ENCODE measurements at places on chromosomes 1 and 21.

GRCh38 chr1:46487818-46488218 is 1.8 kb upstream of the DMBX1 start:
- peak; percentile 51 for DNase-seq

DNA sequence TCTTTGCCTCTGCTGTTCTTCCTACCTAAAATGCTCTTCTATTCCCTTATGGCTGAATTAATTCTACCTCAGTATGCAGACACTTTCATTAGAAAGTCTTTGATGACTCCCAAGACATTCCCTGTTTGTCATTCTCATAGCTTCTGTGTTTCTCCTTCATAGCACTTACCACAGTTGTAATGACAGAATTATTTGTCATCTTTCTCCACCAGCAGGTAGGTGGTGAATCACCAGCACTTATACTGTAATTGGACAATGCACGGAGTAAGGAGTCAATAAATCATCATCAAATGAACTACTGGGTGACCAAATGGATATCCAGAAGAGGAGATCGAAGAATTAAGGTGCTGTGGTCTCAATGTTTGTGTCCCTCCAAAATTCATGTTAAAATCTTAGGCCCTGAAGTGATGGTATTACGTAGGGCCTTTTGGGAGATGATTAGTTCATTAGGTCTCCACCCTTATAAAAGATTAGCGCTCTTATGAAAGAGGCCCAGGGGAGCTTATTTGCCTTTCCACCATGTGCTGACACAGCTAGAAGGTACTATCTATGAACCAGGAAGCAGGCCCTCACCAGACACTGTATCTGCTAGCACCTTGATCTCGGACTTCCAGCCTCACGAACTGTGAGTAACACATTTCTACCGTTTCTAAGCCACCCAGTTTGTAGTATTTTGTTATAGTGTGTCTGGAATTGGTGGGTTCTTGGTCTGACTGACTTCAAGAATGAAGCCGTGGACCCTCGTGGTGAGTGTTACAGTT is 2.4 kb upstream of the CCT8 start:
- DNase-seq = no peak

DNA sequence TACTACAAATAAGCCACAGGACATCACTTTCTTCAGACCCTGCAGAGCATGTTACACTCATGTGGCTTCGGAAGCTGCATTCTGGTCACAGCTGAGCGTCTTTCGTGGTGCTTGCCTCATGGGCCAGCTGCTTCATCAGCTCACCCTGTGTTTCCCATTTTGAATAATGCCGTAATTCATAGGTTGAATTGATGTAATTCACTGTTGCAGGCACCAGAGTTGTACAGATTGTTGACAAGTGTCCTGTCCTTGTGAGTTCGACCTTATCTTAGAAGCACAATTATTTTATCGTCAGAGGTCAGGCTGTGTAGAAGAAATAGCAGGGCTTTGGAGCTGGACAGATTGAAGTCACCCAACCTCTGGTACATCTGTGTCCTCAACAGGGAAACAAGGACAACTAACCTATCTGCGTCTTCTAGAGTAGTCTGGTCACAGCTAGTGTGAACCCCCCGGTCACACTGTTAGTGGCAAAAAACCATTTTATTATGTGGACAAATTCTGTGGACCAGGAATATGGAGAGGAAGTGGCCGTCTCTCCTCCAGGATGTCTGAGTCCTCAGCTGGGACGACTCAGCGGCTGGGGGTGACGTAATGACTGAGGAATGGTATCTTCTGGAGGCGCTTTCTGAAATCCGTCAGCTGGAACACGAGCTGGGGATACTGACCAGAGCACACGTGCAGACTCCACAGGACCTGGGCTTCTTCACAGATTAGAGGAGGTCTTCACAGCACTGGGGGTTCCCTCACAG is 17.8 kb downstream of the PKNOX1 start:
- no peak for DNase-seq

DNA sequence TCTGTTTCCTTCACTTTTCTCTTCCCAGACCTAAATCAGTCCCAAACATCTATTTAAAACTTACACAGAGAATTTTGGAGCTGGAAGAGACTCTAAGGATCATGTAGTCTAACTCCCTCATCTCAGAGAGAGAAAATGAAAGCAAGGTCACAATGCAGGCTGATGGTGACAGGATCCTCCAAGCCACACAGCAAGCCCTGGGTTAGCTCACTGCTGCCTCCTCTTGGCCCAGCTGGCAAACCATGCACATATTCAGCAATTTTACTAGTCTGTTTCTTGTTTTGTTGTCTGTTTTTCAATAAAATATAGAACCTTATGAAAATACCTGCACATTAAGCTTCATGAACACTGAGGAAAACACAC is 27.7 kb upstream of the LY9 start:
- peak; percentile 67 for DNase-seq

DNA sequence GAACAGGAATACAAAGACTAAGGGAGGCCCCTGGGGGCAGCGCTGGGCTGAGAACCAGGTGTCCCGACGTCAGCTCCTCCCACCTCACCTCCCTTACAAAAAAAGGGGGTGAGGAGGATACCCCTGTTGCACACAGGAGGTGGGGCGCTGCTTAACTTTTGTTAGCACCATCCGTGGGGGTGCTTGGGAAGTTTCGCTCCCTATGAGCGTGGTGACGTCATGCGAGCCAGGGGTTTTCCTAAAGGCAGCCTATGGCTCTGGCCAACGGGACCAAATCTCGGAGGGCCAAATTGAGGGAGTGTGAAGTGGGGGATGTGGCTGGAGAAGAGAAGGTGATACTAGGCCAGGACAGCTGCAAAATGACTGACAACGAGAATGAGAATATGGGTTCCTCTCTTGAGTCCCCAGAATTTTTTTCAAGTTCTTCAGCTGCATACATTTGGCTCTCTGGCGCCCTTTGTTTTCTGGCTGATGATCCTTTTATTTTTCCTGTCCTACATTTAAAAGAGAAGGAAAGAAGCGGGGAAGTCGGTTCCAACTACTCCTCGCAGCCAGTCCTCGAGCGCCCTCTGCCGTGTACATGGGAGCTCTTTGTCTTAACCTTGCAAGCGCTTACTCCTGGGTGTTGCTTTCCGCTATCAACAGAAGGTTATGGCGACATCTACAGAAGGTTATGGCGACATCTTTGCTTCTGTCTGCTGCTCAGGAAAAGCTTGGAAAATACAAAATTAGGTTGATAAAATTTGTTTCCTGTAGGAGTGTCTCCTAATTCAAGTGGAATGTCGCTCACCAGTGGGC is 48.0 kb upstream of the ZC3H11B start:
- peak; percentile 72 for DNase-seq

- DNase-seq = no peak
Measured at GRCh38 chr1:82110366-82111254, 309.9 kb downstream of the ADGRL2 start.

DNA sequence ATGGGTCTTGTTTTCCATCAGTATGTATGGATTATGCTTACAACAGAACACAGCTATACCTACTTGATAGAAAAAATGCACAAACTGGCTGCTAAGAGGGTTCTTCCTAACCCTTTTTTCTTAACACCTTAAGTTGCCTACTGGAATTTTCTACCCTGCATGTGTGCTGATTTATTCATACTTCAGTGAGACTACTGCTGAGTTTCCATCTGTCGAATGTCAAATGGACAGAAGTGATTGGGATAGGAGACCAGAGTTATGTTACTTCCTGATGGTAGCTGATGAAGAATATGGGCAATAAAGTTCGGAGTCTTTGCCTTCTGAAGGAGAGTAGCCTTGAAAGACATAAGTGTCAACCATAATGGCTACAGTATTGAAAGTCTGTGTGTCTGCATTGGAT is 6.5 kb upstream of the DNM3 start:
- DNase-seq = no peak

DNA sequence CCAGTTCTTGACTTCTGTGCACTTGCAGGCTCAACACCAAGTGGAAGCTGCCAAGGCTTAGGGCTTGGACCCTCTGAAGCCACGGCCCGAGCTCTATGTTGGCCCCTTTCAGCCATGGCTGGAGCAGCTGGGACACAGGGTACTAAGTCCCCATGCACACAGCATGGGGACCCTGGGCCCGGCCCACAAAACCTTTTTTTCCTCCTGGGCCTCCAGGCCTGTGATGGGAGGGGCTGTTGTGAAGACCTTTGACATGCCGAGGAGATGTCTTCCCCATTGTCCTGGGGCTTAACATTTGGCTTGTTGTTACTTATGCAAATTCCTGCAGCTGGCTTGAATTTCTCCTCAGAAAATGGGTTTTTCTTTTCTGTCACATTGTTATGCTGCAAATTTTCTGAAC is 59.8 kb downstream of the DISC1 start:
- DNase-seq = no peak

GRCh38 chr1:31976401-31976800 is 37.3 kb upstream of the KHDRBS1 start:
- peak; percentile 54 for DNase-seq

GRCh38 chr1:41919131-41919530 is 409 bp upstream of the HIVEP3 start:
- DNase-seq = no peak

GRCh38 chr1:3555131-3555920 is 56.0 kb downstream of the MEGF6 start:
- no peak for DNase-seq

- DNase-seq = no peak
Measured at GRCh38 chr21:36534656-36535055, 54.7 kb upstream of the CLDN14 start.

DNA sequence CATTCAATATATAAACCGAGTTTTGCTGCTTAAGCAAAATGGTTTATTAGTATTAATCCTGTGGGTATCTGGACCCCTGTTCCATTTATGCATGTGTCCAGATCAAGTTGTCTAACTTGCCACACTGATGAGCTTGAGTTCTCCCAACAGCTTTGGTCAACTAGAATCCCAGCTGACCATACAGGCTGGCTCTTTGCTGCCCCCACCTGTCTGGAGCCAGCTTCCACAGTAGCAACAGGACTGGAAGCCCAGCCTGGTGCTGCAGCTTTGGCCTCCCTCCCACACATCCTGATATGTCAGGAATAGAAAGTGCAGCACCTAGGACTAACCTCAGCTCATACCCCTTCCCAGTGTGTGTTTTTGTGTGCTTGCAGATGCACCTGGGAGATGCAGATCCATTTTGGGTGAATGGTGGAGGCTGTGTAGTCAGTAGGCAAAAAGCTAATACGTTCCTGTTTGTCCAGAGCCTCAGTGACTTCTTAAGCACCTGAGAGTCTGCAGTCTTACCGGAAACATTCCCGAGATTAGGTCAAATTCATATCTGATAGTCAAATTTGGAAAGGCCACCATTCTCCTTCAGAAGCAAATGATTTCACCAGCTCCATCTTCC is 40.9 kb upstream of the BEND5 start:
- peak; percentile 55 for DNase-seq

DNA sequence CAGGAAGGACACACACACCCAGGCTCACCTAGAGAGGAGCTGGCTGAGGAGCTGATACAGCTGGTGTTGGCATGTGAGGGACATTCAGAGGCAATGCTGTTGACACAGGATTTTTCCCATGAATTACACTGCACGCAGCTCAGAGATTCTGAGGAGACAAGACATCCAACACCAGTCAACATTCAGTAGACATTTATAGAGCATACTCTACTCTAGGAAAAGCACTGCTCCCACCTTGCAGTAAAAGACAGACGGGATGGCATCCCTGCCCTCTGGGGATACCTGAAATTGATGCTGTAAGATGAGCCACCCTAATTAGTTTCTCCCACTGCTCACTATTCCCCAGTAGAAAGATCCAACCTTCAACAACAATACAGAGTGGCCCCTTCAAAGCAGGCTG is 5.1 kb downstream of the LYPD8 start:
- DNase-seq = no peak

- DNase-seq = peak; percentile 73
Measured at GRCh38 chr1:50333595-50333974, 89.7 kb downstream of the DMRTA2 start.

GRCh38 chr21:41195311-41195710 is 27.4 kb downstream of the BACE2 start:
- DNase-seq = no peak

GRCh38 chr1:195939844-195940243 is 668.4 kb downstream of the KCNT2 start:
- DNase-seq = no peak

- no peak for DNase-seq
Measured at GRCh38 chr21:39384674-39385298, 35.9 kb upstream of the HMGN1 start.

DNA sequence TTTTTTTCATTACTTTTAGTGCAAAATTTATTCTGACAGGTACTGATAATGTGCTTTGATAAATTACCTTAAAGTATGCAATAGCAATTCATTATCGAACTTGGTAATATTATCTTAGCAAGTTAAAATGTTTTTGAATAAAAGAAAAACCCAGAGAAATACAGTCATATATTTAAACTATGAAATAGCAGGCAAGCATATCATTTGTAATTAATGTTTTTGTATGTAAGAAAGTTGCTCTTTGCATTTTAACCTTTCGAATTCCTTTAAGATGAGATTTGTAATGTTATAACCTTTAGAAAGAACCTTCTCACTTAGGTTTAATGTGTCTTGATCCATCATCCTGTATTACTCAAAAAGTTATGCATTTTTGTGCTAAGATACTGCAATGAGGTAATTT is 585.6 kb downstream of the PTBP2 start:
- no peak for DNase-seq

GRCh38 chr1:81128079-81128478 is 672.7 kb upstream of the ADGRL2 start:
- DNase-seq = no peak

DNA sequence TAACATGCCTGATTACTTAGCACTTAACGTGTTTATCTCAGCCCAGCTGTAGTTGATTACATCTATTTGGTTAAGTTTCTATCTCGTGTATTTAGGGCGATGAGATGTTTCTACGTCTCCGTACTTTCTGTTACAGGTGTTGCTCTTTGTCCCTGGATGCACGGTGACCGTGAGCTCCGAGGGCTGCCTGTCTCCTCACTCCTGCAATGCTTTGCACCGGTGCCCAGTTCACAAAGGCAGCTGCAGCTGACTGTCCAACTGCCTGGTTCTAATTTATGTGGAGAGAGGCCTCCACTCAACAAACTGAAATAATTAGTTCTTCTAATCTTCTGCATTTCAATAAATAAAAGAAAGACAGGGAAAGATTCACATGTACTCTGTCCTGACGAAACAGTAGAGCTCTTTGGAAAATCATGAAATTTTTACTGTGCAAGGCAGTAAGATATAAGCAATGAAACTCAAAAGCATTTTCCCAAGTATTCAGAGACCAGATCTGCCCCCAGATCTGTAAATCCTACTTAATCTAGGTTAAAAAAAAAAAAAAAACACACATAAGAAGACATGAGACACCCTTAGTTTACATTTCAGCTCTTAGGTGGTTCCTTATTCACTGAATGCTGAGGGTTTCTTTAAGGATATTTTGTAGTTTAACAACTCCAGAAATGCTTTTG is 108.2 kb downstream of the TGFBR3 start:
- no peak for DNase-seq

GRCh38 chr1:208176649-208177048 is 67.5 kb downstream of the PLXNA2 start:
- DNase-seq = no peak
